NCI-H446 treated with DMSO at 0.1 percent for 48 hours (cell line): ENCODE measurements at places on chromosomes 2 and 18.

GRCh38 chr18:36492604-36493329 lies 195.3 kb downstream of the FHOD3 start:
- no peak for DNase-seq

DNA sequence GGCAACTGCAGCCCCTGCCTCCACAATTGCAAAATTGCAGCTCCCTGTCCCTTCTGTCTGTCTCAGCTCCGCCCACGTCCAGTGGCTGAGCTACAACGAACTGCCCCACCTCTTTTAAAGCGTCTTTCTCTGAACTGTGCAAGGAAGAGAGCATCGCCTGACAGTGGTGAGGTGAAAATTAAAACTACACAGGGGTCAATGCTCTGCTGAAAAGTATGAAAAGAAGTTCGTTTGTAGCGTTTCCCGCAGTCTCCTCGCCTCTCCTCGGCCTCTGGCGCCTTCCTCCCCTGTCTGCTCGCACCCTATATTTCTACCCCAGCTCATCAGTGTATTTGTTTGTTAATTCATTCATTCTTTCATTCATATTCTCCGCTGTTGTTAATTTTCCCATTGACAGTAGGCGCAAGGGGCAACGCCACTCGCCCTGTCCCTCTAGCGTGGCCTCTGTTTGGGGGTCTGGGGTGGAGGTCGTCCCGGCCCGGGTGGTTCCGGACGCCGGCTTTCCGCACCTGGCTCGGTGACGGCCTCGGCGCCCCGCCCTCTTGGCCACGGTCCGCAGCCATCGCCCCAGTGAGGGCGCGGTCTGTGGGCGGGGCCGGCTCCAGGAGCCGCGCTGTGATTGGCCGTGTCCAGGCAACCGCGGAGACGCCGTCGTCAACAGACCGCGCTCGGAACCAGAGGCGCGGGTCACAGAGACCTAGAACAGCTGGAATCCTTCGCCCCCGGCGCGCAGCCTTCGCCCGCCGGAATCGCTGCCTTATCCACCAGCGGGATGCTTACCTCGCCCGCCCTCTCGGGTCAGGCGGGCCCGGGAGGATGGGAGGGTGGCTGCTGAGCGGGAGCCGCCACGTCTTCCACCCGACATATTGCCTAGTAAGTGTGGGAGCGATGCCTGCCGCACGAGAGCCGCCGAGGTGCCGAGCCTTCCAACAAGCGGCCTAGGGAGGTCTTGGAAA lies at the start of gene VWA3B:
VWA3B (plus strand) TSS at position 677 of the 956 bp plus-strand sequence. CDS start 5,926 bp downstream, outside the sequence.
- DNase-seq = no peak

- no peak for DNase-seq
Observed at GRCh38 chr2:43455296-43455695, 140.5 kb downstream of the THADA start.

DNA sequence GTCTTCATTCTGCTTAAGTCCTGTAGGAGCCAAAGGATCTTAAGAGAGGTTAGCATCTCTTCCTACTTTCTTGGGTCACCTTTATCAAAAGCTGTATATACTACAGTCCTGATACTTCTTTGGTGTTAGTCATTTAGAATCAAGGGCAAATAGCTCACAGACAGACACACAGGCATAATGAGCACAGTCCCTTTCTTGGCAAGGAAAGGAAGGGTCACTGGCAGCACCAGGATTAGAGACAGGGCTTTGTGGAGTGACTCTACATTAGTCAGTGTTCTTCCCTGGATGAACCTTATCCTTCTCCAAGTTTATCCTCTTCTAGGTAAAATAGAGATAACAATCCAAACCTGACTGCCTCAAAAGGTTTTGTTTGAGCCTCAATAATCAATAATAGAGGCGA lies 40.0 kb upstream of the NCKAP5 start:
- DNase-seq = no peak

- no peak for DNase-seq
Observed at GRCh38 chr18:73270920-73271634, 403.3 kb upstream of the NETO1 start.

- DNase-seq = no peak
Observed at GRCh38 chr2:24724111-24724775, 68.9 kb downstream of the PTRHD1 start.

- DNase-seq = no peak
Observed at GRCh38 chr2:1494257-1494656, 81.0 kb downstream of the TPO start.

- DNase-seq = no peak
Observed at GRCh38 chr2:152790883-152791282, 72.5 kb downstream of the ARL6IP6 start.

- DNase-seq = no peak
Observed at GRCh38 chr2:240518981-240519380, 38.8 kb downstream of the ANKMY1 start.

DNA sequence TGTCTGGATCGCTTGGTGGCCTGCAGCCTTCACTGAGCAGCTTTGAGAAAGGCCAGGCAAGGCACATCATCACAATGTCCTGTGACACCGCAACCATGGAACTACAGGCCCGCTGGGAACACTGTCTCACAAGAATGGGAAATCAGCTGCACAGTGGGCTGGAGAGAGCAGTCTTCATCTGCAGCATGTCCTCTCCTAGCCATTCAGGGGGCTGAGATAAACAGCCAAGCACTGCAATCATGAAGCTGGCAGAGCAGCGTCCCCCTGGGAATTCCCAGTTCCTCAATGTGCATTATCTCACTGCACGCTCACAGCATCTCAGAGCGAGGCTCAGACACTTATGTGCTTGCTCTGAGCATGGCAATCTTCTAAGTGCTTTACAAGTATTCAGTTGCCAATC lies 1.9 kb downstream of the CMPK2 start:
- DNase-seq = no peak

DNA sequence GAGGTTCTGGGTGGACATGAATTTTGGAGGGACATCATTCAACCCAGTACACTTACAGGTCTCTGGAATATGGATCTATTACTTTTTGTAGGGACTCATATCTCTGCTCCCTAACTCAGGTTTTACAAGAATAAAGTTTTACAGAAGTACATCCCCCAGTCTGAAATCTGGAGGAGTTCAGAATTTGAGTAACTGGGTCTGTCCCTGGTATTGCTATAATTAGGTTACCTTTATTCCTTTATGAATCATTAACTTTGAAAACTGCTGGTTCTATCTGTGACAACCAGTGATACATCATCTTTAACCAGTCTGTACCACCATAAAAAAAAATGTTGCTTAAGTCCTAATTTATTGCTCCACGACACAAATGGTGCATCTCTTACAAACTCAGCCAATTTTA lies 59.9 kb downstream of the INSIG2 start:
- peak; percentile 42 for DNase-seq

- DNase-seq = no peak
Observed at GRCh38 chr2:241257419-241258032, 57.9 kb downstream of the HDLBP start.

- no peak for DNase-seq
Observed at GRCh38 chr2:140242889-140243288, 1462.7 kb upstream of the NXPH2 start.

GRCh38 chr2:205685314-205686055 lies 3.2 kb downstream of the NRP2 start:
- peak; percentile 46 for DNase-seq

DNA sequence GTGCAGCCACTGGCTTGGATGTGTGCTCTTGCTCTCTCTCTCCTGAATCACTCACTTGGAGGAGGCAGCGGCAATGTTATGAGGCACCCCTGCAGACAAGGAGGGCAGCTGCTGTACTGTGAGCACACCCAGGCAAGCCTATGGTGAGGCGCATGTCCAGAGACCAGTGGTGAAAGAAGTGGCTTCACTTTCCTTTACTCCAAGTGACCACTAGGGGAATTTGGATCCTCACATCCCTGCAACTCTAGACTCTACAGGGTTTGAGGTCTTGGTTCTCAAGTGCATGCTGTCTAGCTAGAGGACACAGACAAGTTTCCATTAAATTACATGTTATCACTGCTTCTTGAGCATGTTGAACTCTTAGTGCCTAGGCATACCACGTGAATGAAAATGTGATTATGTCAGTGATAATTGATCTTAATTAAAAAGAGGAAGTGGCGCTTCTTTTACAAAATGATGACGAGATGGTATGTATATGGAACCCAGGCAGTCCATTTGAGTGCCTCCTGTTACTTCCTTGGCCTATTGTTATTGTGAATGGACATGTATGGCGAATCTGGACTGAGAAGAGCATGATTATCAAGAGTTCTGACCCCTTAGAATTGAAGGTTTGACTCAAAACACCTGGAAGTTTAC lies 181.0 kb upstream of the CDH2 start:
- DNase-seq = no peak

DNA sequence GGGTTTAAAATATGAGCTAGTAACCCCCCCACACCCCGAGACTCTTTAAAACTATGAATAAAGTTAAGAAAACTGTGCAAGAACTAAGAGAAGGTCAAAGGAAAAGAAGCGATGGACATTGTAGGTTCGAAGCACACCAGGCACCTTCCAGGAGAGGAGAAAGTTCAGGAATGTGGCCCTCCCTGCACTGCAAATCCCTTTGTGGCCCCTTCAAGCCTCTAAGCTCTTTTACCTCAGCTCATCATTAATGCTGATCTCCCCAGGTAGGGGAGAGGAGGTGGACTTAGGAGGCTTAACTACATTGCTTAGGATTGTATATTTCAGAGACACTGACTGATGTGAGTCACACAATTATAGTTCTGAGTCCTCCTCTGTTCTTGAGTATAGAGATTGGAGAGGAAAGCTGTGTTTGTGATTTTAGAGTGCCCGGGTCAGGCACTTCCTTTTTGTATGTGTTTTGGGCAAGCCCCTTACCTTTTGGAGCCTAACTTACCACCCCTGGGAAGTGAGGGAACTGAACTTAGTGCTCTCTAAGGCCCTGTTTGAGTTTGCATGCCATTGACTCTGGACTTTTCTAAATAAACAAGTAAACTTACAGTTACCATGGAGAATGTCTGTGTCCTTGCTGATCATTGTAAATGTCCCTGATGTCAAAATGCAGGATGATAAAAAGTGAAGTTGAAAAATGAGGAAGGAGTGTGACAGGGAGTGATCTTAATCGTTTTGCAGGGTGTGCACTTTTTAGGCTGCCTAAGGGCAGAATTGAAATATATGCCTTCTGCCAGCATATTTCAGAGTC lies 140.8 kb upstream of the ZEB2 start:
- DNase-seq = no peak

DNA sequence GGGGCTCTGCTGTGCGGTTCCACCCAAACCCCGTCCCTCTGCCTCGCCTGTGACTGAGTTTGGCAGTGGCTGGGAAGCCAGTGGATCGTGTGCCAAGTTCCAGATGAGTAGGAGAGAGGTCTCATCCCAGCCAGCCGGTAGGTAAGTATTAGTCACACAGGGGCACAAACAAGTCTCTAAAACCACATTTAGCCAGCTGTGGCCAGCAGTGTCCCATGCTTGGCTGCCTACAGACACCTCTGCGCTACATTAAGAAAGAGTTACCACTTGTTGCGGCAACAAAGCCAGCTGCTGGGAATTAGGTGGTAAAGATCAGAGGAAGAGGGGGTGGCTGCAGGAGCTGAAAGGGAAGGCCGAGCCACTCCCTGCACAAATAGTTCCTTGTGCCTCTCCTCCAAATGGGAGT lies 81.2 kb downstream of the GATA6 start:
- DNase-seq = no peak

DNA sequence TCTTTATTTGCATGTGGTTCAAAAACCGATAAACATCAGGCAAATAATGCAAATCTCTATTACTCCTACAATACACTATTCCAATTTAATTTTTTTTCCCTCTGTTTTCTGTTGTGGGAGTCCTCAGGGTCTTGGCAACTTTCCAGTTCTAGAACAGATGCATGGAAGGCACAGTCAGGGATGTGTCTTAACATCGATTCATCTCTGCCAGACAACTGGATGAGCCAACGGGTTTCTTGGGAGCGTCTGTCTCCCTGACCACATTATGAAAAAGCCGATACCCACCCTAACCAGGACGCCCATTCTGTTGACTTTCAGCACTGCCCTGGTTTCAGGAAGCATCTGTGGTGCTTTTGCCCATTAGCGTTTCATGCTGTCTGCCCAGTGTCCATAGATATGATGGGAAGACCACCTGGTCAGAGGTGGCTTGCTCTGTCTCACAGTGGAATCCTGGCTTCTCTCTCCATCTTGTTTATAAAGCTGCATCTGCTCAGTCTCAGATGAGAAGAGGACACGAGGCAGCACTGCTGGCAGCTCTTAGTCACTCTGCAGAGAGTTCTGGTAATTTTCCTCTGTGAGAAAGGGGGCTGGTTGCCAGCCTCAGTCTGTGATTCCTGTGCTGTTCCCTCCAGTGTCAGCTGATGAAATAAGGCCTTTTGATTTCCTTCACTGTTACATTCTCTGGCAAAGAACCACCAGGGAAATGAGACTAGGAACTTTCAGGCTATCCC lies 57.9 kb upstream of the KCNE4 start:
- peak; percentile 87 for DNase-seq

GRCh38 chr18:12839057-12839525 lies 44.9 kb downstream of the PTPN2 start:
- DNase-seq = no peak

DNA sequence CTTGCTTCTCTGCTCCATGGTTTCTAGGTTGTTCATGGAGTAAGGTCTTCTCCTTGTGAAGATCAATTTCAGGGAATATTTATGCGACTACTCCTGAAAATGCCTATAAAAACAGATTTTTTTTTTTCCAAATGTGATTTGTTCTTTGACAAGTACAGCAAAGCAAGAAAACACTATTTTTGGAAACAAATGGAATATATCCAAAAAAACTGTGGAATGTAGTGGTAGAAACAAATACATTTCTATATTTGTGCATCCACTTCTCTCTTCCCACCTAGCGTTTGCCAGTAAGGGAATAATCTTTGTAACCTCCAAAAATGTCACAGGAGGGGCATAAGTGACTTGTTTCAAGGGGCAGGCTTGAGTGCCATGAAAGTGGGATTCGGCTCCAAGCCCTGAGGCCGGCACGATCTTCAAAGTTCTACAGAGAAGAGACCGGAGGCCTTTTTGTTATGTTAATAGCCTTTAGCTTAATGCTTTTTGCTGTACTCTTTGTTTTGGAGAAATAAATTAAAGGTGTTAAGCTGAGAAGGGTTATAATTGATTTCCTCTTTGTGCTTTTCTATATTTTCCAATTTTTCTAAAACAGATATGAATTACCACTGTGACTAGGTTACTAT lies 200.6 kb downstream of the NRP2 start:
- no peak for DNase-seq

DNA sequence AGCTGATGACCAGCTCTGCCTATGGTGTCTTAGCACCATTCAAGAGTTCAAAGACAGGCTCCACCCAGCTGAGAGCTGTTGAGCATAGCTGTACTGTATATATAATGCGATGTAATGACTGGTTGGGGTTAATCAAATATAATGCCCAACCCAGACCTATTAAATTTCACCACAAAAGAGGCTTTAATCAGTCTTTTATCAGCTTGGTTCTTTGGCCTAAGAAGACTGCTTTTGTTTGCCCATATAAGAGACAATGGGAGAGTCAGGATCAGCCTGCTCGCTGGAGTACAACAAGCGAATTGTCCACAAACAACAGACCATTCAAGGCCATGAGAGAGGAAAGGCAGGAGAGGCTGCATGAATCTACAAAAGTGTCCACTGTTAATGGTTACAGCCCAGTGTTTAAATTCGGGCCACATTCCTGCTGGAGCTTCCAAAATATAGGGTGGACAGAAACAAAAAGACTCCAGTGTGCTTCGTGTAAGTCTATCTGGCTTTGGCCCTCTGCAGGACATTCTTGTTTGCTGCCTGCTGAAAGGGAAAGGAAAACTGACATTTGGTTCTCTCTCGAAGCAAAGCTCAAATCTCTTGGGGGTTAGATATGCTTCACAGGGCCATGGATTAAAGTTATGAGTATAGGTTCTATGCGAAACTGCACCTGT lies 299.0 kb upstream of the FBXO11 start:
- DNase-seq = no peak
